ENCODE measurements at places on chromosomes 2 and 18.

- no peak for DNase-seq
These were observed 40.5 kb downstream of the HS6ST1 start for GRCh38 chr2:128277961-128278681.

DNA sequence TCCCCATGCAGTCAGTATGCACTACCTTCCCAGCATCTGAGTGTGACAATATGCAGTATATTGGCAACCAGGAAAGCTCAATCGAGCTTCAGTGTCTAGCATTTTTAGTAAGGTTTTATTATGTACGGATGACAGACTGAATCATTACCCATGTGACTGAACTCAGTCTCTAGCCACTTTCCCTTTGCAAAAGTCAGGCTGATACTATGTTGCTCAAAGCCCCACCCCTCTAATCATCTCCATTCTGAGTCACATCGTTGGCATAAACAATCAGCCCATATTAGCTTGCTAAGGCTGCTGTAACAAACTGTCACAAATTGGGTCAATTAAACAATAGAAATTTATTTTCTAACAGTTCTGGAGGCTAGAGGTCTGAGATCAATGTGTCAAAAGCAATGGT is 25.8 kb upstream of the SRD5A2 start:
- no peak for DNase-seq

DNA sequence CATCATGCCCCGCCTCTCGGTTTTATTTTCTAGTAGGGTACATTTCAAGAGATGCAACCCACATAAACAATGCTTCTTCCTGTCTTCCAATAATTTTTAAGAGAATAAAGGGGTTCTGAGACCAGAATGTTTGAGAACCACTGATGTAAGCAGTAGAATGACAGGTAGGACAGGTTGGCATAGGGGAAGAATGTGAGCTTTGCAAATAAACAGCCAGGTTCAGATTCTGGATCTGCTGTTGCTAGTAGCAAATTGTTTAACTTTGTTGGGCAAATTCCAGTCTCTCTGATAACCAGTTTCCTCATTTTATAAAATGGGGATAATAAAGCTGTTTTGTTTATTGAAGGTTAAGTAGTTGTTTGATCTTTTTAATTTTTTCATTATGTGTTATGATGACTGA is 32.8 kb downstream of the SOCS6 start:
- DNase-seq: no peak

DNA sequence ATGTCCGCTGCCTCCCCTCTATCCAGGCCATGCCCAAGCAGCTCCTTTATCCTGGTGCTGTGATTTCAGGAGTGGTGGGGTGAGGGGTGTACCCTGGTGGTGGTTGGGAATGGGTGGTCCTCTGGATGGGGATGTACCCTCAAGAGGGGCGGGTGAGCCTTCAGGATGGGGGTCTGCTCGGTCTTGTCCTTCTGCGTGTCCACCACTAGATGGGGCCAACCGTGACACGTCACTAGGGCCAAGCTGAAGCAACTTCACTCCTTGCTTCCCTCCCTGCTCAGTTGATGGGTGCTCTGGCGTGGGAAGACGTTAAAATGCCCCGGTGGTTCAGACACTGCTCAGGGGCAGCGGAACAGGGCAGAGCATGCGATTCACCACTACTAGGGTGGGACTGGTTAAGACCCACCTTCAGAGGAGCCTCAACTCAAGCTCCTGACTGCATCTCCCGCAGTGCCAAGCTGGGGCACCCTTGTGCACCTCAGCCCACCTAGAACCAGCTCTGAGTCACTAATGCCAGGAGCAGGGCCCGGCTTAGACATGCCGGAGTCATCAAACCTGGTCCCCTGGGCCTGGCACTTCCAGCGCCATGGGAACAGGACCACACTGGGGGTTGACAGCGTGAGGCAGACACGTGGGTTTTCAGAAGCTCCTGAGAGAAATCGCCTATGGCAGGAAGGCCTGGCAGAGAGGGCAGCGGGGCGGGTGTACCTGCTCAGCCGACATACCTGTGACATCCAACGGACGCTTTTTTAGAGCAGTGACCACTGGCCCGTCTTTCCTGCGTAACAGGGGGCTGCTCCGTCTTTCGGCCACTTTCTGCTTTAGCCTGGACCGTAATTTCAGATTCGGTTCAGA is 256.7 kb downstream of the HDAC4 start:
- peak; percentile 25 for DNase-seq

- DNase-seq: no peak
These were observed 177.1 kb downstream of the RNF144A start for GRCh38 chr2:7094231-7094741.

GRCh38 chr18:54390838-54391237 is 33.1 kb downstream of the C18orf54 start:
- DNase-seq: no peak

DNA sequence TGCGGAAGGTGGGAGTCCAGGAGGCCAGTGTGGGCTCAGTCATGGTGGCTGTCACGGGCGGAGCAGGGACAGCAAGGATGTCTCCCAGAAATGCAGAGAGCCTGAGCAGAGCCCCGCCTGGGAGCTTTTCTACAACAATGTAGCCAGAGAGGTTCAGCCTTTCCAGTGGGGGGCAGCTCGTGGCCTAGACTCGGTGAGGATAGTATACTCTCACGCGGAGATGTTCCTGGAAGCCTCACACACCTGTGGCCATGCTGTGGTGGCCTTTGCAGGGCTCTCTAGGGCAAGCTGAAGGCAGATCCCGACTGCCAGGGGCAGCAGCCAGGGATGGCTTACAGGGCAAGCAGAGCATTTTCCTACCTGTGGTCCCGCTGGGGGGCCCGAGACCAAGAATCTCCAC is 244.1 kb downstream of the LDLRAD4 start:
- DNase-seq: no peak

GRCh38 chr2:26492749-26493515 is 15.0 kb upstream of the OTOF start:
- no peak for DNase-seq

GRCh38 chr2:55175254-55176093 is 56.6 kb downstream of the CLHC1 start:
- DNase-seq: peak; percentile 47

DNA sequence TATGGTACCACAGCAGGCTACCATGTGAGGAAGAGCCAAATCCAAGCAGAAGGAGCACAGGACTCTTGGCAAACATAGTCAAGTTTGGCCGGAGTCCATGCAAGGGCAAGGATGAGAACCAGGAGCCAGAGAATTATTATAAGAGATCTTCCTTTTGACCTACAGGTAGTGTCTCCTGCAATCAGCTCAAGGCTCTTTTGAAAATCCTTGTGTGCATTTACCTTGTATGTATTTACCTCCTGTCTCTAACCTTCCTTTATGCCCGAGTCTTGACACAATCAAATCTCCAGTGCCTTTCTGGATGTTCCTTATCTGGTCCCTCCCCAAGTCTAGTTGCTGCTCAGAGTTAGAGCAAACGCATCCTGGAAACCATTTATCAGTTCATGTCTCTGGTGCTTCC is 855.0 kb upstream of the CELF4 start:
- no peak for DNase-seq

DNA sequence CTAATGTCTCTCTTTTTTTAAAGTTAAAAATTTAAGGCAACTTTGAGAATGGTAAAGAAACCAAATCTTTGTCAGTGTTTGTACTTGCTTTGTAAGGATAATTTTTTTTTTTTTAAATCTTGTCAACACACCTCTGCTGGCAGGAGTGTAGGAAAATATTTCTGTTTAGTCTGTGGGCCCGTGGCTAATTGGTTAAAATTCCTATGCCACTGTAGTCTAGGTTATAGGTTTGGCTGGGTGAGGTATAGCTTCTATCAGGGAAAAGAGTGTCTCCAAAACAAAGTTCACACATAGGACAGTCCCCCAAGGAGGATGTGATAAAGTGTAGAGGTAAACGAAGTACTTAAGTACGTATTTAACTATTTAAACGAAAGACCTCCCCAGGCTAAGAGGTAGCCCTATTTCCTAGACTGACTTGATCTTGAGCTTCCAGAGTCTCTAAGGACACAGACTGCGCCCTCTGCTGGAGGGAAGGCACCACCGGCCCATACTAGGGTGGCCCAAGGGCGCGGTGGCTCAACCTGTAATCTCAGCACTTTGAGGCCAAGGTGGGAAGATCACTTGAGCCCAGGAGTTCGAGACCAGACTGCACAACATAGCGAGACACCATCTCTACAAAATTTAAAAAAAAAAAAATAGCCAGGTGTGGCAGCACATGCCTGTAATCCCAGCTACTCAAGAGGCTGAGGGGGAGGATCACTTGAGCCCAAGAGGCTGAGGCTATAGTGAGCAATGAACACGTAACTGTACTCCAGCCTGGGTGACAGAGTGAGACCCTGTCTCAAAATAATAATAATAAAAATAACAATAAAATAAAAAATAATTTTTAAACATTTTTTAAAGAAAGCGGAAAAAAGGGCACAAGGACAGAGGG is 8.9 kb downstream of the TEX44 start:
- DNase-seq: peak; percentile 80

- no peak for DNase-seq
These were observed 44.0 kb downstream of the TRAK2 start for GRCh38 chr2:201407265-201407664.

DNA sequence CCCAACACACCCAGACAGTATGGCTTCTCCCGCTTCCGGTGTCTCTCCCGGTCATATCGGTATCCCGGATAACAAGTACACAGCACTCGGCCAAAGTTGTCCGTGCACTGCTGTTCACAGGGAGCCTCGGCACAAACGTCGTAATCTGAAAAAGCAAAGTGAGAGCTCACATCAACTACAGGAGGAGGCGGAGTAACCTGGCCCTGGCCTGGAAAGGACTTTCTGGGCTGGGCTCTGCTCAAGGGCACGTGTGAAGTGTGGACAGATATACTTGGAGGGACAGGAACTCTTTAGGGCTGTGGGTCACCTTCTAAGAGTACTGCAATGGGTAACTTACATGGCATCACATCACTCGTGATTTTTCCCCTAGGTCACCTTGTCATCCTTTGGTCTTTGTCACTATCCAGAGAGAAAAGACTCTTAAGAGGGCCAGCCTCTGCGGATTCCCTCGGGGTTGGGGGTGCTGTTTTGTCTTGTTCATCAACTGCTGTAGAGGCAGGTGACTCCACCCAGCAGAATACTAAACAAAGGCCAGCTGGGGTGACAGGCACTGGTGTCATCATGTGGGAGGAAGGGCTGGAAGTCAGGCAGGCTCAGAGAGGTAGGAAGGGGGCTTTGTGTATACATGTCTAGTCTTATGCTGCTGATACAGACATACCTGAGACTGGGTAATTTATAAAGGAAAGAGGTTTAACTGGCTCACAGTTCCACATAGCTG is 110.6 kb upstream of the LMAN1 start:
- DNase-seq: no peak

DNA sequence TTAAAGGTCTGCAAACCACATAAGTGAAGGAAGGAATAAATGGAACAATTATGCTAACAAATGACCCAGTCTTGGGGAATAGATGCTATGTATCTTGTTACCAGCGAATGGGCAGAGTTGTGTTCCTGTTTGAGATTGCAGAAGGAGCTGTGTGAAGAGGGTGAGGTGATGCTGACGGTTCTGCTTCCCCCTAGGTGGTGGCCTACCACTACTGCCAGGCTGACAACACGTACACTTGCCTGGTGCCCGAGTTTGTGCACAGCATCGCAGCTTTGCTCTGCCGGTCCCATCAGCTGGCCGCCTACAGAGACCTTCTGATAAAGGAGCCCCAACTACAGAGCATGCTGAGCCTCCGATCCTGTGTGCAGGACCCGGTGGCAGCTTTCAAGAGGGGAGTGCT is 111.7 kb downstream of the WDSUB1 start:
- DNase-seq: no peak

DNA sequence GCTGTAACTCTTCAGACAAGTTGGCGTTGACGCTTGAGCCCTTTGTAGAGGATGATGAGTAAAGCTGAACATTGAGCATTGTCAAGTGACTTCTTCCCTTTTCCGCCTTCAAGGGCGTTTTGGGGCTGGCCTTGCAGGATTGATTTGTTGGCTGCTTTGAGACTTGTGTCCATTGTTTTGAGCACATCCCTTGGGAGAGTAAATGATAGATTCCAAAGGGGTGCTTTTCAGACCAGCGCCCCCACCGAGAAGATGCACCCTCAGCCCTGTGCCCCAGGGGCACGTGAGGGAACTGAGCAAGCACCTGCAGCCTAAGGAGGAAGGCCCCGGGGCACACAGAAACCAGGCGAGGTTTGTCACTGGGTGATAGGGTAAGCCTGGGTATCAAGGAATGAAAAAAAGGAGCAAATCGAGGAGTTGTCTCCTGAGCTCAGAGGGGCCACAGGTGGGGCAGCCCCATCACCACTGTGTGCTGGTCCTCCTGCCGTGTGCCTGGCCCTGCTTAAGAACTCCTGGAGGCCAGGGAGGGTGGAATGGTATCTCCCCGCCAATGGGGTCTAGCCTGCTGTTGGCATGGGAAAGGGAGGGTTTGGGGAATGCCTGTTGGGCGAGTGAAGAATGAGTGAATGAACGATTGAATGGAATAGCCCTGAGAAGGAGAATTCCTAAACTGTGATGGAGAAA is 64.0 kb downstream of the RAB31 start:
- DNase-seq: no peak

GRCh38 chr2:156455361-156455975 is 19.3 kb downstream of the GPD2 start:
- DNase-seq: no peak

DNA sequence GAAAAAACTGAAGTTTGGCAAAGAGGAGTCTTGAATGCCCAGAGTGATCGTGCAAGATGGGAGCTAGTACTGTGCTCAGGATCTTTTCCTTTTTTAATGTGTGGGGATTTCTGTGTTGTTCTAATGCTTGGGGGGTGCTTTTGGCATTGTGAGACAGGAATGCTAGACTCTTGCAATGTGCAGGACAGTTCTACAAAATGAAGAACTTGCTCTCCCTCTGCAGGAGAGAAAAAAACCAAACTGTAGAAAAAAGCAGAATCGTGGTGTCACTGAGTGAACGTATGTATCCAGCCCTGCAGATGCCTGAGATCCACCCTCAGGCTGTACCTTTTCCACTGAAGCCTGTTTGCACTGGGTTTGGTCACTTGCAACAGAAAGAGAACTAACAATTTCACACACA is 12.1 kb upstream of the TTC39C start:
- no peak for DNase-seq

- DNase-seq: no peak
These were observed 44.5 kb upstream of the EGR4 start for GRCh38 chr2:73337828-73338227.

GRCh38 chr18:44683556-44683955 is 2.9 kb downstream of the SETBP1 start:
- no peak for DNase-seq

- peak; percentile 87 for DNase-seq
These were observed 21.6 kb upstream of the SLC20A1 start for GRCh38 chr2:112623913-112624777.

- DNase-seq: no peak
These were observed 607.5 kb upstream of the REG3G start for GRCh38 chr2:78418021-78418420.

- DNase-seq: no peak
These were observed 259.0 kb downstream of the LRATD1 start for GRCh38 chr2:14891546-14891945.

All from CD4-positive, alpha-beta T cell treated with Interleukin-15 for 4 hours (primary cell).